Activated T-helper 2 cell treated with anti-CD3 and anti-CD28 coated beads, Interferon-gamma antibody, Interleukin-2, Interleukin-4, amounts not matched to agents 10 μg/mL and 5 μg/mL and 100 μg/mL, durations not matched to agents 14 hours and 24 hours and 36 hours (primary cell): ENCODE measurements at places on chromosomes 16 and 17.
A peak's percentile ranks its signal among the peaks of the same experiment; 100 is the strongest.

DNA sequence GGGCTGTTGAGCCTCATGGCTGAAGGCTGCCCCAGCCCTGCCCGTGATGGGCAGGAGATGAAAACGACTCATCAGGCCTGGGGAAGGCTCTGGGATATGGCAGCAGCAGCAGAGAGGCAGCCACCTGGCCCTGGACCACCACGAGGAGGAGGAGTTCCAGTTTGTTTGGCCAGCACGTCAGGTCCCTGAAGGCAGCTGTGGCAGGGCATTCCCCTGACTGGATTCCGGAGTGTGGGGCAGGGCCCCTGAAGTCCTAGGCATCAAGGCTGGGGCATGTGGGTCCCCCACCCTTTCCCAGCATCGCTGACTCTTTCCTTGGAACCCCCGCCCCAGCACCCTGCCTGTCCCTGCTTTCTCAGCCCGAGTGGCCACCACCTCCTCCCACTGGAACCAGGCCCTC lies 197.4 kb downstream of the ZNF423 start:
- no peaks in the 10 kb centered on the region for H3K36me3 ChIP-seq
- no peaks in the 10 kb centered on the region for H3K4me1 ChIP-seq
- H3K27ac ChIP-seq = no peak overlapping the region
- DNase-seq = no peak
- H3K4me3 ChIP-seq = no peak overlapping the region

- no peaks in the 10 kb centered on the region for H3K36me3 ChIP-seq
- H3K27ac ChIP-seq = no peak within 1 kb of the TSS
- H3K4me1 ChIP-seq = no peaks in the 10 kb centered on the region
- DNase-seq = no peak
Measured at GRCh38 chr16:4241928-4242283, at the start of gene SRL. Gene SRL, minus strand, starts transcription at chr16:4242080. Its CDS starts 13 bp downstream, at chr16:4242067.

GRCh38 chr16:11254913-11255736 lies 879 bp downstream of the SOCS1 start:
- peak; percentile 61 for DNase-seq
- peak overlapping the region; percentile 99 for H3K4me3 ChIP-seq
- H3K27me3 ChIP-seq = no peaks in the 10 kb centered on the region
- H3K27ac ChIP-seq = peak overlapping the region; percentile 78

DNA sequence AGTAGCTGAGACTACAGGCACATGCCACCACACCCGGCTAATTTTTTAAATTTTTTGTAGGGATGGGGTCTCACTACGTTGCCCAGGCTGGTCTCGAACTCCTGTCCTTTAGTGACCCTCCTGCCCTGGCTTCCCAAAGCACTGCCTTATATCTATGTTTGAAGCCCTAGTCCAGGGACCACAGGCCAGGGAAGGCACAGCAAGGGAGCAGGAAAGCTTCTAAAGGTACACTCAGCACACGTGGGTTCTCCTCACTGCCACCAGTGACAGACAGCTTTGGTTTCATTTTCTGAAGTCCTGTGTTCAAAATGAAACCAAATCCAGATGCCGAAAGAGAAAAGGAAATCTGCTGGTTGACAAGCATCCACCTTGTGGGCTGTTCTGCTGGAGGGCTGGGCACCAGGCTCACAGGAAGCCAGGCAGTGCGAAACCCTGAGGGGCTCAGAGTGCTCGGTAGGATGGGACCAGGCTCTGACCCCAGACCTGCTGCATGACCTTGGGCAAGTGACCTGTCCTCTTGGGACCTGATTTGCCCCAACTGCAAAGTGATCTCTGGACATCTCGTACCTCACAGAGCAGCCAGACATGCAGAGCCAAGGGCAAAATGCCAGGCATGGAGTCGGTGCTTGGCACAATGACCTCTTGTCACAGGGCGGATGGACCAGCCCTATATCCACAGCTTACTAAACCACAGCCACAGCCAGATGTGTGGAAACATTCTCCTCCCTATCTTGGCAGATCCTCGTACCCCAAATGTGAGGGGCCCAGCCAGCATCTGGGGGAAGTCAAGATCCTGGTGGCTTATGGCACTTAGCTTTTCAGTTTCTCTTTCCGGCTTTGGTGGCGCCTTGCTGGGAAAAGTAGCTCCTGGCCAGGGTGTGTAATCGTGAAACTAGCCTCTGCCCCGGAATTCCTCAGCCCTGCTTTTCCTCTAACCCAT lies 2.8 kb upstream of the SOCS1 start:
- peak; percentile 59 for DNase-seq
- H3K4me1 ChIP-seq = peaks cover 37% of the 10 kb centered on the region
- peak overlapping the region; percentile 49 for H3K4me3 ChIP-seq
- peak overlapping the region; percentile 68 for H3K27ac ChIP-seq
- H3K36me3 ChIP-seq = peaks cover 17% of the 10 kb centered on the region
- no peaks in the 10 kb centered on the region for H3K27me3 ChIP-seq

GRCh38 chr16:61587526-61587925 lies 448.7 kb downstream of the CDH8 start:
- H3K4me1 ChIP-seq = no peaks in the 10 kb centered on the region
- no peak overlapping the region for H3K27ac ChIP-seq
- no peak for DNase-seq
- no peaks in the 10 kb centered on the region for H3K27me3 ChIP-seq
- no peak overlapping the region for H3K4me3 ChIP-seq

GRCh38 chr17:78600181-78600721 lies 23.1 kb upstream of the DNAH17 start:
- DNase-seq = no peak
- H3K4me1 ChIP-seq = peaks cover 15% of the 10 kb centered on the region
- peaks cover 6% of the 10 kb centered on the region for H3K27me3 ChIP-seq
- H3K27ac ChIP-seq = no peak overlapping the region
- H3K36me3 ChIP-seq = no peaks in the 10 kb centered on the region
- no peak overlapping the region for H3K4me3 ChIP-seq

- no peak overlapping the region for H3K4me3 ChIP-seq
- no peak for DNase-seq
- peaks cover 87% of the 10 kb centered on the region for H3K36me3 ChIP-seq
- H3K4me1 ChIP-seq = no peaks in the 10 kb centered on the region
Measured at GRCh38 chr17:78697554-78698343, 84.3 kb downstream of the CYTH1 start.

GRCh38 chr16:57803134-57803990 lies 1.1 kb upstream of the KIFC3 start:
- peaks cover 64% of the 10 kb centered on the region for H3K27me3 ChIP-seq
- H3K4me3 ChIP-seq = peak overlapping the region; percentile 78
- H3K36me3 ChIP-seq = no peaks in the 10 kb centered on the region
- no peak for DNase-seq
- peaks cover 26% of the 10 kb centered on the region for H3K4me1 ChIP-seq

- peaks cover 25% of the 10 kb centered on the region for H3K4me1 ChIP-seq
- no peaks in the 10 kb centered on the region for H3K36me3 ChIP-seq
Measured at GRCh38 chr17:50514936-50515702, 6.9 kb downstream of the MYCBPAP start.

DNA sequence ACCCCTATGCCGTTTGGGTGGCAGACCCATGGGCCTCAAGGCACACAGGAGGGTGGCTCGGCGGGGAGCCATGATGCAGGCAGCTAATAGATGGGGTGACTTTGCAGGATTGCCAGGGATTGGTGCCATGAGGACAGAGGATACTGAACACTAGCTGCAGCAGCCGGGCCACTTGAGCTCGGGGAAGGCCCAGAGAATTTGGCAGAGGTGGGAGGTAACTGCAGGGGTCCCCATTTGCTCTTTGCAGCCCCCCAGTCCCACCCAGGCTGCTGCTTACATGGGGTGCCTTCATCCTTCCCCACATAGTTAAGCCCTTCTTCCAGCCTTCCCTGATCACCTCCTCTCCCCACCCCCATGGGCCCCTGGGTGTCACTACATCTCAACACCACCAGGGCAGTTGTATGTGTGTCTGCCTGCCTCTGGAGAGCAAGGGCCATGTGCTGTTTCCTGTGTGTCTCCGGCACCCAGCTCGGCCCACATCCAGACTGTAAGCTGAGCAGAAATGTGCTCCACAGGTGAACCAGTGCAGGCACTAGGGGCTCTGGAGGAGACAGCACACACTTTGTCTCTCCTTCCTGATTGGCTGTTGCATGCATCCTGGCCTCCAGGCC lies 52.0 kb downstream of the SREBF1 start:
- H3K27me3 ChIP-seq = peaks cover 21% of the 10 kb centered on the region
- H3K4me3 ChIP-seq = no peak overlapping the region
- H3K36me3 ChIP-seq = no peaks in the 10 kb centered on the region
- no peak for DNase-seq
- no peak overlapping the region for H3K27ac ChIP-seq
- peaks cover 6% of the 10 kb centered on the region for H3K4me1 ChIP-seq

- H3K27ac ChIP-seq = no peak overlapping the region
- H3K4me1 ChIP-seq = peaks cover 6% of the 10 kb centered on the region
- H3K4me3 ChIP-seq = no peak overlapping the region
- H3K27me3 ChIP-seq = peaks cover 22% of the 10 kb centered on the region
- peaks cover 39% of the 10 kb centered on the region for H3K36me3 ChIP-seq
Measured at GRCh38 chr16:75385507-75386152, 47.7 kb downstream of the CFDP1 start.

- H3K27ac ChIP-seq = no peak overlapping the region
- no peak for DNase-seq
- H3K36me3 ChIP-seq = no peaks in the 10 kb centered on the region
- H3K4me1 ChIP-seq = no peaks in the 10 kb centered on the region
Measured at GRCh38 chr17:33021731-33022408, 30.2 kb downstream of the SPACA3 start.

DNA sequence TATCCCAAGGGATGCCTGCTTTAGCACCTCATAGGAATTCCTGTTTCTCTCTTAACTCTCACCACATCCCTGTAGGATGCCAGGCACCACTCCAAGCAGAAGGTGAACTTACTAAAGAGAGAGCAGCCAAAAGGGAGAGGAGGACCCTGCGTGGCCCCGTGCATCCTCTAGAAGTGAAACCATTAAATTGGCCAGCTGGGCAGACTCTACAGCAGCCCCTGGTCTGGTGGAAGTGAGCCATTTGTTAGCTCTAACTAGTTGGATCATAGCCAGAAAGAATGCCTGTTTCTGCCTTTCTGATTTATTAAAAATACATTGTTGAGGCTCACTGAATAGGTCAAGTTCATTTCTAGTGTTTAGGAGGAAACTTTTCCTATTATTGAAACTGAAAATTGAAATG lies 22.3 kb downstream of the TMEM11 start:
- no peak overlapping the region for H3K27ac ChIP-seq
- H3K27me3 ChIP-seq = no peaks in the 10 kb centered on the region
- peaks cover 2% of the 10 kb centered on the region for H3K4me1 ChIP-seq
- no peak overlapping the region for H3K4me3 ChIP-seq
- no peak for DNase-seq

- H3K4me3 ChIP-seq = no peak overlapping the region
- no peaks in the 10 kb centered on the region for H3K4me1 ChIP-seq
- no peaks in the 10 kb centered on the region for H3K36me3 ChIP-seq
- H3K27ac ChIP-seq = no peak overlapping the region
- H3K27me3 ChIP-seq = peaks cover 22% of the 10 kb centered on the region
- DNase-seq = no peak
Measured at GRCh38 chr16:17510567-17510966, 39.8 kb upstream of the XYLT1 start.

DNA sequence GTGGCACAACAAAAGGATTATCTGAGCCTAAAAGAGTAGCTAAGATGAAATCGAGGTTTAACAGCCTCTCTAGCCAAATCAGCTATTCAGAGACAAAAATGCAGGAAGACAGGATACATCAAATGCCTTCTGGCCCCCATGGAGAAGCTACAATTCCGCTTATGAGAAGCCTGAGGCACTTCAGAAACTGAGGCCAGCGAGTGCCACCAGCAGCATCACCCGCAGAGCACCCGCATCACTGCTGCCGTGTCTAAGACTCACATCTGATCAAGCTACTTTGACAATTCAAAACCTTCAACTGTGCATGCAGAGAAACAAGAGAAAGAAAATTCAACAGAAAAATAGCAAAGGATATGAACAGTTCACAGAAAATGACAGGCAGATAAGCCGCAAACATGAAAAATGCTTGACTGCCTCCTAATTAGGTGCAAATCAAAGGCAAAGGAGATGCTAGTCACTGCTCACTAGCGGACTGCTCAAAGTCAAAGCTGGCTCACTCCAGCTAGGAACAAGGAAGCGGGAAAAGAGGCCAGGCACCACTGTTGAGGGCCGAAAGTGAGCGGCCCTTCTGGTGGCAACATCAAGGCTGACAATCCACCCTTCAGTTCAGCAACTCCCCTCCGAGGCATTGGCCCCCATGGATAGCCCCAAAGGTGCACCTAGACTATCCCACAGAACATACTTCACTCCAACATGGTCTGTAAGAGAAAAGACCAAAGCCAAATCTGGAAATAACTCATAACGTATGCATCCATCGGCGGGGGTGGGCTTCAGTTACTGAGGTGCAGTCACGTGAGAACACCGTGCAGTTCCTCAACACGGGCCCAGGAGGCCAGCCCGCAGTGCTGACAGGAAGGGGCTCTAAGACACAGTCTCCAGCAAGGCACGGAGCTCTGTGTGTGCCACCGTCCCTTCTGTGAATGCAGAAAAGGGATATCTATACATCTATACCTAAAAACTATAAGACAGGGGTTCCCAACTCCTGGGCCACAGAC lies 12.0 kb downstream of the MTHFSD start:
- no peaks in the 10 kb centered on the region for H3K4me1 ChIP-seq
- H3K4me3 ChIP-seq = no peak overlapping the region
- H3K36me3 ChIP-seq = peaks cover 66% of the 10 kb centered on the region
- no peak overlapping the region for H3K27ac ChIP-seq

- peaks cover 4% of the 10 kb centered on the region for H3K36me3 ChIP-seq
- no peak for DNase-seq
- H3K4me3 ChIP-seq = no peak overlapping the region
- H3K4me1 ChIP-seq = peaks cover 42% of the 10 kb centered on the region
Measured at GRCh38 chr16:78780808-78781207, 681.4 kb downstream of the WWOX start.

GRCh38 chr17:21042458-21043295 lies at the start of gene USP22:
Gene USP22, minus strand, starts transcription at chr17:21043011. Its CDS starts 176 bp downstream, at chr17:21042835.
- H3K36me3 ChIP-seq = peaks cover 19% of the 10 kb centered on the region
- H3K4me3 ChIP-seq = peak within 1 kb of the TSS; percentile 100
- H3K27me3 ChIP-seq = no peaks in the 10 kb centered on the region
- peaks cover 18% of the 10 kb centered on the region for H3K4me1 ChIP-seq
- no peak for DNase-seq

DNA sequence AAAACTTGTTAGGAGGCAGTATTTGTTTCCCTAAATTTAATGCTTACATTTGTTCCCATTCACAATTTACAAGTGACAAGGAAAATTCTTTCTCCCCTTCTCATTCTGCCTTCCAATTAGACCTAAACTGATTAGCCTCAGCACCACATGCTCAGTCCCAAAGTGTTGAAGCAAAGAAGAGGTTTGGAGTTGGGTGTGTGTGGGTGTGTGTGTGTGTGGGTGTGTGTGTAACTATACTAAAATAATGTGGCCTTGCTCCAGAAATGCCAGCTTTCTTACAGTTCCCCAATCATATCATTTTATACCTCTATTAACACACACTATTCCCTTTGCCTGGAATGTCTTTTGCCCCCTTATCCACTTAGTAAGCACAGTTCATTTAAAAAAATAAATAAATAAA lies 6.9 kb upstream of the UTP6 start:
- H3K27me3 ChIP-seq = peaks cover 14% of the 10 kb centered on the region
- H3K27ac ChIP-seq = no peak overlapping the region
- no peaks in the 10 kb centered on the region for H3K36me3 ChIP-seq
- no peak overlapping the region for H3K4me3 ChIP-seq
- DNase-seq = no peak

DNA sequence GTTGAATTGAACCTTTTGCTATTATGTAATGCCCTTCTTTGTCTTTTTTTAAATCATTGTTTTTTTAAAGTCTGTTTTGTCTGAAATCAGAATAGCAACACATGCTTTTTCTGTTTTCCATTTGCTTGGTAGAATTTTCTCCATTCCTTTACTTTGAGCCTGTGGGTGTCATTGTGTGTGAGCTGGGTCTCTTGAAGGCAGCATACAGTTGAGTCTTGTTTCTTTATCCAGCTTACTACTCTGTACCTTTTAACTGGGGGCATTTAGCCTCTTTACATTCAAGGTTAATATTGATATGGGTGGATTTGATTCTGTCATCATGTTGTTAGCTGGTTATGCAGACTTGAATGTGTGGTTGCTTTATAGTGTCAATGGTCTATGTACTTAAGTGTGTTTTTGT lies 292.0 kb downstream of the MAP2K4 start:
- H3K27ac ChIP-seq = no peak overlapping the region
- no peaks in the 10 kb centered on the region for H3K36me3 ChIP-seq
- no peaks in the 10 kb centered on the region for H3K4me1 ChIP-seq
- H3K27me3 ChIP-seq = no peaks in the 10 kb centered on the region
